ENCODE measurements at places on chromosomes 1 and 21. TPM values are rescaled to one million over a fixed set of nuclear protein-coding genes. Genes with fewer than 3 reads are reported as not detected.
A peak's percentile ranks its signal among the peaks of the same experiment; 100 is the strongest.

Gene RPL22
- 597 TPM for total RNA-seq

DNA sequence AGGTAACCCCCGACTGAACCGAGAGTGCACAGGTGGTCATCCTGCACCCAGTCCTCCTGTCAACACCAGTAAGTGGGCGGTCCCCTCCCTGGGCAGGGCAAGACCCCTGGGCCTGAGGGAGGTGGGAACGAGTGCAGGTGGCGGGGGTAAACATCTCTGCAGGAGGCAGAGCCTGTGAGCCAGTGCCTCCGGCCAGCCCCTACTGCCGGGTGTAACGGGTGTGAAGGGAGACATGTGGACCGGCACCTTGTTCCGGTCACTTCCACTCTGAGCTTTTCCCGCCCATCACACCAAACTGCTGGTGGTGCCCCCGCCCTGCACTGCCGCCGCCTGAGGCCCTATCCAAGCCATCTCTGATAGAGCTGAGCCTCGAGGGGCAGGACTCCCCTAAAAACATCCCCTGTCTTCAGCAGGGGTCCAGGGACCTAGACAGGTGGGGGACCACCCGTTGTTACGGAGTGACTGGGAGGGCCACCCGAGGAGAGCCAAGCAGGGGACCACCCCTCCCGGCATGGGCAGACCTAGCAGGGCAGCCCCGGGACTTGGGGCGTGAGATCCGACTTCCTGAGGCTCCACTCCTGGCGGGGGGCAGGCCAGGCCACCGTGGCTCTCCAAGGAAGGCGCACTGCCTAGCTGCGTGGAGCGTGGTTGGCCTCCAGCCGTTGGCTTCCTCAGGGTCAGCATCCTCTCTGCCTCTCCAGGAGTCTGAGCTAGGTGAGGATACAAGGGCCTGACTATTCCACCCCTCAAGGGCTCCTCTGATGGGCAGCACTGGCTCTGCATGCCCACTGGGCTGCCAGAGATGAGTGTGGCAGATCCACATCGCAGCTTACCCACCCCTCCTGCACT, 43.8 kb upstream of the LBR start:
- no peaks in the 10 kb centered on the region for H3K36me3 ChIP-seq
- H3K27me3 ChIP-seq, result no peaks in the 10 kb centered on the region
- DNase-seq, result no peak
- H3K27ac ChIP-seq, result no peak overlapping the region
- no peak overlapping the region for H3K4me3 ChIP-seq

DNA sequence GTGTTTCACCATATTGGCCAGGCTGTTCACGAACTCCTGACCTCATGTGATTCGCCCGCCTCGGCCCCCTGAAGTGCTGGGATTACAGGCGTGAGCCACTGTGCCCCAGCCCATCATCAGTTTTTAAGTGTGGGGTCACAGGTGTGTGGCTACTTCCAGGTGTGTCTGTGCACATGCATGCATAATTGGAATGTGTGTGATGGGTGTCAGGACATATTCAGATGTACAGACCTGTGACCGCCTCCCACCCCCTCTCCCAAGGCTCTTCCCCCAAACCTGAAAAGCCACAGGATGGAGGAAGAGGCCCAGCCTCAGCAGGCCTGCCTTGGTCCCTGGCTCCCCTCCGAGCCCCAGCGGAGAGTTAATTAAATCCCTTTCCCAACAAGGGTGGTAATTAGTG, 37.3 kb upstream of the CSF3R start:
- H3K4me1 ChIP-seq, result no peaks in the 10 kb centered on the region
- H3K36me3 ChIP-seq, result no peaks in the 10 kb centered on the region
- no peaks in the 10 kb centered on the region for H3K27me3 ChIP-seq
- no peak overlapping the region for H3K27ac ChIP-seq
- H3K4me3 ChIP-seq, result no peak overlapping the region

DNA sequence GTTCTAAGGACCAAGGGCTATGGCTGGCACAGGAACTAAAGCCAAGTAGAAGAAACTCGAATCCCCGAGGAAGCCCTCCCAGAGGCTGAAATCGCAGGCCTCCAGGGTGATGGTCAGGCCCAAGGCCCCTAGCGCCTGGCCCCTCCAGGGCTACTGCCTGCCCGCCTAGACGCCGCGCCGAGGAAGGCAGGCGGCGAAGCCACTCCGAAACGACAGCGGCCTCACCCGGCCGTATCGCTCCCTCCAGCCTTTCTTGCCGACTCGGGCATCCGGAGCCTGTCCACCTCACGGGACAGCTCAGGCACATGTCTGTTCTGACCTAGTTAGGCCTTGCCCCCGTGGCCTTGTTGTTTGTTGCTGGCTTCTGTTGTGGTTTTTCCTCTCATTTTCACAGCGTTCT, 9.7 kb upstream of the LHX8 start:
- no peak overlapping the region for H3K4me3 ChIP-seq
- peaks cover 6% of the 10 kb centered on the region for H3K36me3 ChIP-seq
- H3K27ac ChIP-seq, result no peak overlapping the region
- no peak for DNase-seq
- peaks cover 2% of the 10 kb centered on the region for H3K4me1 ChIP-seq

Gene PINK1
- 31.9 TPM for total RNA-seq

- DNase-seq, result no peak
- no peak overlapping the region for H3K4me3 ChIP-seq
- peaks cover 19% of the 10 kb centered on the region for H3K36me3 ChIP-seq
- peaks cover 11% of the 10 kb centered on the region for H3K27me3 ChIP-seq
- H3K27ac ChIP-seq, result peak overlapping the region; percentile 13
- peaks cover 6% of the 10 kb centered on the region for H3K4me1 ChIP-seq
Observed at GRCh38 chr1:113998361-113998760, 19.1 kb downstream of the OLFML3 start.

Gene TINAGL1
- total RNA-seq, result not detected

GRCh38 chr1:40711465-40712404, 20.2 kb downstream of the NFYC start:
- peaks cover 81% of the 10 kb centered on the region for H3K4me1 ChIP-seq
- no peak overlapping the region for H3K4me3 ChIP-seq
- DNase-seq, result no peak

DNA sequence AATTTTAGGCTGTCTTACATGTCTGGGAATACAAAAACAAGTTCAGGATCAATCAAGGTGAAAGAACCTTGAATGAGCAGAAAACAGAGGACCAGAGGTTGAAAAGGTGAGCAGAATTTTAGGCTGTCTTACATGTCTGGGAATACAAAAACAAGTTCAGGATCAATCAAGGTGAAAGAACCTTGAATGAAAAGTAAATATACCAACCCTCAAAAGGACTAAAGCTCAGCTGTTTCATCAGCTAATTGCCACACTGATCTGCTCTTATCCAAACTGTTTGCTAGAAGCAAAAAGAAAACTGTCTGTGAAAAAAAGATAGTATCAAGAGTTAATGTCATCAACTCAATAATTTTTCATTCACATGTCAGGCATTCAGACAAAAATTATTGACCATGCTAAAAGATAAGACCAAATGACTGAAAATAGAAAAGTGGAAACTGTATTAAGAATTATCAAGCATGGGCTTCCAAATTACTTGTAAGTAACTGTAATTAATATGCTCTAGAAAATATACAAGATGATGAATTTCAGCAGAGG, 69.2 kb downstream of the LTN1 start:
- H3K27me3 ChIP-seq, result no peaks in the 10 kb centered on the region
- no peak overlapping the region for H3K27ac ChIP-seq
- H3K36me3 ChIP-seq, result no peaks in the 10 kb centered on the region

All from naive thymus-derived CD8-positive, alpha-beta T cell (primary cell).